NB4 (cell line): ENCODE measurements at places on chromosomes 3 and 15.
A peak's percentile ranks its signal among the peaks of the same experiment; 100 is the strongest.

- no peak for DNase-seq
Measured at GRCh38 chr15:45606841-45607240, 19.7 kb downstream of the BLOC1S6 start.

DNA sequence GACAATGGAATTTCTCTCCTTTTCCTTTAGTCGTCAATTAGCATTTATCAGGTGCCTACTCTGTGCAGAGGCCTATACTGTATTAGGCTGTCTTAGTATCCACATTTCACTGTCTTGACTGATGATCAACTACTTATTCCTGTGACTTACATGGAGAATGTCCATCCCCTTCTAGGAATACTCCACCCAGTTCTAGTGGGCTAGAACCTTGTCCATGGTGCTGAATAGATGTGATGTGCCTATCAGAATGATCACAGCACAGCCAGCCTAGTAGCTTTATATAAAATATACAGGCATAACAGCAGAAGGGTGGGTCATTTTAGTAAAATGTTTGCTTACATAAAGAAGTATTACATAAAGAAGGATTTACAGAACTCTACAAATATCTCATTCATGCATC is 621.4 kb downstream of the PDCD6IP start:
- DNase-seq = peak; percentile 13

DNA sequence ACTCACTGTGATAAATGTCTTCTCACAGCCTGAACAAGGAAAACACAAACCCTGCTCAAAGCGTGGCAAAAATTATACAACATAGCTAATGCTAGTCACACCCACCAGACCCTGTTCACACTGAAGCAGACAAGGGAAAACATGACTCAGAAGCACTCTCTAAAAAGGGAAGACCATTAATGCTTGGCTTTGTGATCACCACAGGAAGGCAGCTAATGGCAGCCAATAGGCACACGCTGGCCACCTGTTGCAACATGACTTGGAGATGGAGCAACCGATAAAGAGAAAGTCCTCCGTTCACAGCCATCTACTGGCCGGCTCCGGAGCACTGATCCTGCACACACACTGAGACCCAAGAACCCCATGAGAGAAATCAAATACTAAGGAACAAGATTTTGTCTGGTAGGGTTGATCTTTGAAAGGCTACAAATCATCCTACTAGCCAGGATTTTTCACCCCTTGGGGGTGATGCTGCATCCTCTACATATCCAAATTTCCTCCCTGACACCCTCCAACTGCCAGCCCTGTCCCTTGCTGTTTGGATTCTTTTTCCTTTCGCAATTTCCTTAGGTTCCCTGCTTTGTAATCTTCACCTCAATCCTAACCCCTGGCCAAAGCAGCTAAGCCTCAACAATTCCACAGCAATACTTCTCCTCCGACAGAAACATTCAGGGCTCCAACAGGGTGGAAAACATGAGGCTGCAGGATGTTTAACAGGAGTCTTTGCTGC is 3.2 kb downstream of the ZXDC start:
- peak; percentile 98 for DNase-seq

- no peak for DNase-seq
Measured at GRCh38 chr3:111236836-111237713, 165.5 kb downstream of the NECTIN3 start.

- DNase-seq = no peak
Measured at GRCh38 chr3:43075904-43076661, 29.8 kb downstream of the POMGNT2 start.

DNA sequence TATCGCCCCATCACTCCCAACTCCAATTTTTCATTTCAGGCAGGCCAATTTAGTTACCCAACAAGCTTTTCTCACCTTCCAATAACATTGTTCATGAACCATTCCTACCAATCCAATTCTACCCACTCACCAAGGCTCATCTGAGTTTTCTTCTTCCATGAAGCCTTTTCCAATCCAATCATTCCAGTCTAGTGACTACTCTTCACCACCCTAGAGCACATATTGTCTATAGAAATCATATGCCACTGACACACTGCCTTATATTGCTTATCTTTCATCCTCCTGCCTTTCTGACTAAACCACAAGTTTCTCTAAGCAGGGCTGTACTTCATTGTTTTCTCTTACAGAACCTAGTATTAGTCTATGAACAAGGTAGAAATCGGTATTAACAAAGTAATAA is 11.4 kb downstream of the CCDC14 start:
- no peak for DNase-seq

- no peak for DNase-seq
Measured at GRCh38 chr15:31511707-31512310, 185.2 kb downstream of the KLF13 start.

DNA sequence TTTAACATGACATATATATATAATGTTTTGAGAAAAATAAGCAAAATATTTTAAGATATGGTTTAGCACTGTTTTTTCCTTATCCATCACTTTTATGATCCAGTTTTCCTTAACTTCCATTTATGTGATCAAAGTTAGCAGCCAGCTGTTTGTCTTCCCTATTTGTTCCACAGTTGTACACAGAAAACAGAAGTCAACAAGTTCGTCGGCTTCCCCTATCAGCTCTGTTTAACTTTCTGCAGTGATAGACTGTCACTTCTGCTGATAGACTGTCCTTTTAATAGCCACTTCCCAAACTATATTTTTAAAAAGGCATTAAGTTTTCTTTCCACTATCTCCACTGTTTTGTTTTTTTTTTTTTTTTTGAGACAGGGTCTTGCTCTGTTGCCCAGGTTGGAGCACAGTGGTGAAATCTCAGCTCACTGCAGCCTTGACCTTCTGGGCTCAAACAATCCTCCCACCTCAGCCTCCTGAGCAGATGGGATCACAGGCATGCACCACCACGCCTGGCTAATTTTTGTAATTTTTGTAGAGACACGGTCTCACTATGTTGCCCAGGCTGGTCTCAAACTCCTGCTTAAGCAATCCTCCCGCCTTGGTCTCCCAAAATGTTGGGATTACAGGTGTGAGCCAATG is 7.2 kb downstream of the FSD2 start:
- no peak for DNase-seq

DNA sequence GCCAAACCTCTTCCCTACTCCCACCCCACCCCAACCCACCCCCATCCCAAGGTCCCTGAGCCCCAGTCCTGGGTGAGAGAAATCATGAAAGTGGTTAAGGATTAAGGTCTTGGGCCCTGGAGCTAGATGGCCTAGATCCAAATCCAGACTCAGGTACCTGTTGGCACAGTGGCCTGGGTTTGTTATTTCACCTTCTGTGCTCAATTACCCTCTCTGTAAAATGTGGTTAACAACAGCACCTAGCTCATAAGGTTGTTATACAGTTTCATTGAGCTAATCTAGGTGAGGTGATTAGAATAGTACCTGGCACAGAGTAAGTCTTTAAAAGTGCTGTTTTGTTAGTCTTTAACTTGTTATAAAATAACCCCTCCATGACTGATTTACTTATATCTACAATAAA is 6.4 kb upstream of the SNUPN start:
- no peak for DNase-seq

DNA sequence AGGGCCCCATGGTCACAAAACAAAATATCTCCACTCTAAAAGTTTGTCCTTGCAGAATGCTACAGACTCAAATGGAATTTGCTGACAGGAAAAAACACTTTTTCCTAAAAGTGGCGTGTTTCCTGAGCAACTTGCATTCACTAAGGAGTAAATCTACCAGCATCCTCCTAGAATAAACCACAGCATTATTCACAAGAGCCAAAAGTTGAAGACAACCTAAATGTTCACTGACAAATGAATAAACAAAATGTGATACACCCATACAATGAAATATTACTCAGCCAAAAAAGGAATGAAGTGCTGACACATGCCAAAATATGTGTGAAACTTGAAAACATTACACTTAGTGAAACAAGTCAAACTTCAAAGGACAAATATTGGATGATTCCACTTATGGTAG is 28.9 kb downstream of the ITGB5 start:
- DNase-seq = no peak

- no peak for DNase-seq
Measured at GRCh38 chr15:85622221-85622831, 172.4 kb downstream of the KLHL25 start.
